ENCODE measurements at places on chromosomes 6 and 20. TPM values are rescaled to one million over a fixed set of nuclear protein-coding genes. Genes with fewer than 3 reads are reported as not detected.

The TP53TG5 gene
- total RNA-seq: not detected

The CLIC5 gene
- 1.1 TPM for total RNA-seq

DNA sequence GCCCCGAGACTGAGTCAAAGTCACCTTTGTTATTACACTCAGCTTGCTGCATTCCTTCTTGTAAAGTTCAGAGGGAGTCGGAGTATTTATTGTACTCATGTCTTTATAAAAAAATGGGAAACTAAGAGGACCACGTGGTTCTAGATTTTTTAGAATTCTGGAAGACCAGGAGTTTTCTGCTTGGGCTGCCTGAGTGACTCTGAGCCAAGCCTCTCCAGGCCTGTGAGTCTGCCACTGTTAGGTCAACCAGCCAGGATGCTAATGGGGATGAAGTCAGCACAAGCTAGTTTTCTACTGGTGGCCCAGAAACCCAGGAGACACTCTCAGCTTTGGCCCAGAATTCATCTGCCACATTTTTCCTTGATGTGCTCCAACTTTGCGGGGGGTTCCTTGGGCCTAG, 453.5 kb upstream of the SULF2 start:
- H3K27me3 ChIP-seq: no peaks in the 10 kb centered on the region
- no peak for DNase-seq
- no peak overlapping the region for H3K27ac ChIP-seq
- no peak overlapping the region for H3K4me3 ChIP-seq

The RNF144B gene
- 1.8 TPM for total RNA-seq

Measured in activated CD8-positive, alpha-beta T cell treated with anti-CD3 and anti-CD28 coated beads for 36 hours (primary cell).